ENCODE measurements at places on chromosomes 1 and 21. TPM values are rescaled to one million over a fixed set of nuclear protein-coding genes. Genes with fewer than 3 reads are reported as not detected.

Gene ARID1A
- 83.6 TPM for total RNA-seq

Gene CNTN2
- 0.78 TPM for total RNA-seq

Gene ANGPTL3
- 0.06 TPM for total RNA-seq

Gene MSH4
- total RNA-seq = 0.32 TPM

Gene FLG2
- total RNA-seq = not detected

Gene MX1
- 35.1 TPM for total RNA-seq

Gene MATN1
- 0.12 TPM for total RNA-seq

Gene PROK1
- total RNA-seq = 0.40 TPM

Gene C1orf185
- not detected for total RNA-seq

Gene OR2T35
- total RNA-seq = not detected

Gene ATP1A4
- 0.43 TPM for total RNA-seq

Gene OR2L2
- 0.06 TPM for total RNA-seq

Gene LCE2C
- not detected for total RNA-seq
